Fibroblast of the conjunctiva (primary cell): ENCODE measurements at places on chromosomes 1 and 21.

DNA sequence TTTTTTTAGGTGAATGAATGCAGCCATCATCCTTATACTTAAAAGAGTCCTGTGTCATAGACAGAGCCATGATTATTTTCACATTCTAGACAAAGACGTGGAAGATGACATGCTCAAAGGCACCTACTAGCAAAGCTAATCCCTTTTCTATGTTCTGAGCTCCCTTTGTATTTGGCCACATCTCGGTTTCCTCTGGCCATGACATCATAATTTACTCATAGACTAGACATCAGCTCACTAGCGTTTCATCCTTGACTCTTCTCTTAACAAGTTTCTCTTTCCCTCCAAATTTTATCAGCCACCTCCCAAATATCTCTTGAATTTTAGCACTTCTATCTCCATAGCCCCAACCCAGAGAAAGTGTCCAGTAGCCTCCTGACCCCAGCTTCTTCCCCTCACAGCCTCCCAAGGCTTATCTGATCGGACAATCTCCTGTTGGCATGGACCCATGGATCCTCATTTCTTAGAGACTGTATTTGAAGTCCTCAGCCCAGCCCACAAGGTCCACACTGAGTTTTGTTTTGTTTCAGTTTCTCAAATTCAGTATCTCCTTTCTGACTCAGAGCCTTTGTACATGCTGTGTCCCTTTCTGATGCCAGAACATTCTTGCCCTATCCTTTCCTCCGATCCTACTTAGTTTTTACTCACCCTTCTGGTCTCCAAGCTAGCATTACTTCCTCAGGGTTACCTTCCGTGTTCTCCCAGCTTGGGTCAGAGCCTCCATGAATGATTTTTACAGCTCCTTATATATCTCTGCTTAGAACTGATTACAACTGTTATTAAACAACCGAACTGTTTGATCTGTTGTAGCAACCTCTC, 33.0 kb upstream of the EPS8L3 start:
- no peak for DNase-seq

- no peak for DNase-seq
Measured at GRCh38 chr1:4010814-4011605, 110.9 kb upstream of the C1orf174 start.

- DNase-seq: no peak
Measured at GRCh38 chr1:181458419-181458818, 24.9 kb upstream of the CACNA1E start.

- peak; percentile 31 for DNase-seq
Measured at GRCh38 chr1:96234299-96234698, 487.3 kb upstream of the PTBP2 start.

GRCh38 chr1:193367863-193368262, 181.4 kb upstream of the B3GALT2 start:
- DNase-seq: no peak

DNA sequence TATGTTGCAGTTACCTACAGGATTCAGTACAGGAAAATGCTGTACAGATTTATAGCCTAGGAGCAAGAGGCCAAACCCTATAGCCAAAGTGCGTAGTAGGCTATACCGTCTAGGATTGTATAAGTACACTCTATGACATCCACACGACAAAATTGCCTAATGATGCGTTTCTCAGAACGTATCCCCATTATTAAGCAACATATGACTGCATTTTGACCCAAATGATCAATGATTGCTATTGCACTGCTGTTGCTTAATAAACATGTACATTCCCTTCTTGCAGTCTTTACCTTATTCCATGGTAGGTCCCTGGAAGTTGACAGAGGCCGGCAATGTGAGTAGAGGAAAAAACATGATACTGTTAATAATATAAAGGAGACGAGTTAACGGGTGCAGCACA, 33.0 kb downstream of the LRRC8C start:
- DNase-seq: no peak

DNA sequence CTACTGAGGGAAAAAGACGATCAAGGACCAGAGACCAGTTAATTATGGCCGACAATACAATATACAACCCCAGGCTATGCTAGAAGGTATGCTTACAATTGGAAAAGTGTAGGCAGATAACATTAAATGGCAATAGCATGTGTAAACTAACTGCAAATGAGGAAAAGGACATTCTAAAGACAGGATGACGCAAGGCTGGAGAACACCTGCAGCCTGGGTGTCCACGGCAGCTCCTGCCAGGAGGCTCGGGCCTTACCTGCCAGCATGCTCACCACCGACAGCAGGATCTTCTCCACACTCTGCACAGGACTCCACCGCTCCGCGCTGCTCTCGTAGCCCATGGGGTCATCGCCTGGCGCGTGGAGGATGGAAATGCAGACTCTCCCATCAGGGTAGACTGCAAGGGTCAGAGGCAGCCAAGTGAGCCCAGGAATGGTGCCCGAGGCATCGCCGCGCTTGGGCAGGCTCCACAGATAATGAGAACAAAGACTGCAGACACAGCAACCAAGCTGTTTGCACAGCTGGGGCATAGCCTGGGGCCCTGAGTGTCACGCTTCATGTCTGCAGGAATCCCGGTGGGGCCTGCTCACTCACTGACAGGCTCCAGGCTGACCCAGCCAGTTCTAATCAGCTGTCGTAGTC, 28.2 kb downstream of the UBE2G2 start:
- peak; percentile 9 for DNase-seq

- no peak for DNase-seq
Measured at GRCh38 chr1:186093437-186093836, 281.6 kb downstream of the TPR start.

- DNase-seq: no peak
Measured at GRCh38 chr1:35319988-35320713, 51.6 kb downstream of the ZMYM4 start.

- no peak for DNase-seq
Measured at GRCh38 chr21:41228006-41228370, 60.0 kb downstream of the BACE2 start.

DNA sequence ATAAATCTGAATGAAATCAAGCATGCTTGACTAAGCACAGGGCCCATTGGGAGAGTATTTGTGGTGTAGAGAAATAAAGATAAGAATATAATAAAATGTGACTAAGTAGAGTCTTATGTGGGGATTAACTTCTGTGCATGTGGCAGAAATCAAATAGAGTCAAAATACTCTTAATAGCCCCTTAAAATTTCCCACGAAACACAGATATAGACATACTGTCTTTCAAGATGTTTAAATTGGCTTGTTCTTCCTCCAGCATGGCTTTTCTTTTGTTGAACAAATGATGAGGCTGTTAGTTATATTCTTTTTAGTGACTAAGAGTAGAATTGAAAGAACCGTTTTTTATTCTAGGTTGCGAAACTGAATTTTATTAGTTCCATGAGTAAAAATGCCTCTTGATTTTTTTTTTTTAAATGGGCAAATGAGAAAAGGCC, 112.3 kb downstream of the RPS6KC1 start:
- no peak for DNase-seq

- no peak for DNase-seq
Measured at GRCh38 chr1:167060141-167061072, 29.8 kb downstream of the GPA33 start.

DNA sequence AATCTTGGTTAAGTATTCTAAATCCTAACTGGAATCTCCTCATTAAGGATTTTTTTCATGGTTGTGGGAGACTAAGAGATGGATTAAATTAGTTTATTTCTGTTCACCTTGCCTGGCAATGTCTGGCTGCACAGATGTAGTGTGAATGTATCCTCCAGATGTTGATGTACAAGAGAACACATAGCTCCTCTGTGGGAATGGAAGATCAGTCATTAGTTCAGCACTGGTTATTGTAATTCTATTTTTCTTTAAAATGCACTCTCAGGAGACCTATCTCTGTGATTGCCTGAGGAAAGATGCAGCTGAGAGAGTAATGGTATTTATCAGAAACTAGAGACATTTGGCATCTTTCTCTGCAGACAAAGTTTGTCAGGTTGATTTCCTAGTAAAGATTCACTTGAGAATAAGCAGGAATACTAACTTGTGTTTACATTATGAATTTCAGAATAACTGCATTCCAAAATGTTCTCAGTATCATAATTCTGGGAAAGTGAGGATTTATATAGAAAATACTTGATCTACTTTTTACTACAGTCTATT, 178.6 kb downstream of the GIPC2 start:
- DNase-seq: no peak

DNA sequence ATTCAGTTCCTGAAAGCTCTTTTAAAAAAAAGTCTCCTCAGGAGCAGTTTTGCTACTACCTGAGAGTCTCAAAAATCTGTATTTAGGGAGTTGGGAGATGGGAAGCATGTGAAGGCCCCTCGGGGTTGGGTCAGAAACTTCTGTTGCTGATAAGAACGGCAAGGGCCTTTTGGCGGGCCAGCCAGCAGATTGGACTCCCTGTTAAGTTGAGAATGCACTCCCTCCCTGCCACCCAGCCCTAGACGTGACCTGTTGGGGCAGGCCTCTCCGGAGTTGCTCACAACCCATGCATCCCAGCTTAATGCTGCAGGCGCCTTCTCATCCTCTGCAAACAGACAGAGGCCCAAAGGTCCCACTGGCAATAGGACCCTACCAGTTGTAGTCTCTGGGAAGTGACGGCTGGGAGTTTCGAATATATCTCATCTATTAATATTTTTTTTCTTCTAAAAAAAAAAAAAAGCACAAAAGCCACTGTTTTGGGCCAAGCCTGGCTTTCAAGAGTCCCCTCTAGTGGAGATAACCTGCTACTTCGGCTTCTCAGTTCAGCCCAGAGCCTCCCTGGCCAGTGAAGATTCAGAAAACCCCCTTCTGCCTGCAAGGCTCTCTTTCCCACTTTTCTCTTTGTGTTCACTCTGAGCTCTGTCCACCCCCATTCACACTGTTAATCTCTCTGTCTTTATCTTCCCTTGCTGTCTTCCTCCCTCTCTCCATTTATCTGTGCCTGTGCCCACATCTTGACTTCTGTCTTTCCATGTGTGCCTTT, 5.3 kb downstream of the PLXNA2 start:
- peak; percentile 47 for DNase-seq

- DNase-seq: no peak
Measured at GRCh38 chr1:39525366-39526165, 34.1 kb downstream of the BMP8A start.

GRCh38 chr1:236239092-236239585, 42.6 kb downstream of the ERO1B start:
- no peak for DNase-seq

DNA sequence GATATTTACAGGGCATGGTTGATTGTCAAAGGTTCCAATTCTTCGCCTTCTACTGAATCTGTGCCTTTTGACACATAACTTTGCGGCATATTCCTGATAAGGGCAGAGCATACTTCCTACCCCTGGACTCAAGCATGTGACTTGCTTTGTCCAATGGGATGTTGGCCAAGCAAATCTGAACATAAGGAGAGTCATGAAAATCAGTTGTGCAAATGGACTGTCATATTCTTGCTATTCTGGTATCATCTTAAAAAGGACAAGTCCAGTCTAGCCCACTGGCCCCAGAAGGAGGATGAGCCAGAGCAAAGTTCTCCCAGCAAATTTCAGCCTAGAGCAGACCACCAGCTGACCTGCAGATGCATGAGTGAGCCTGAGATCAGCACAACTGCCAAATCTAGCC, 41.0 kb upstream of the MUTYH start:
- DNase-seq: no peak

DNA sequence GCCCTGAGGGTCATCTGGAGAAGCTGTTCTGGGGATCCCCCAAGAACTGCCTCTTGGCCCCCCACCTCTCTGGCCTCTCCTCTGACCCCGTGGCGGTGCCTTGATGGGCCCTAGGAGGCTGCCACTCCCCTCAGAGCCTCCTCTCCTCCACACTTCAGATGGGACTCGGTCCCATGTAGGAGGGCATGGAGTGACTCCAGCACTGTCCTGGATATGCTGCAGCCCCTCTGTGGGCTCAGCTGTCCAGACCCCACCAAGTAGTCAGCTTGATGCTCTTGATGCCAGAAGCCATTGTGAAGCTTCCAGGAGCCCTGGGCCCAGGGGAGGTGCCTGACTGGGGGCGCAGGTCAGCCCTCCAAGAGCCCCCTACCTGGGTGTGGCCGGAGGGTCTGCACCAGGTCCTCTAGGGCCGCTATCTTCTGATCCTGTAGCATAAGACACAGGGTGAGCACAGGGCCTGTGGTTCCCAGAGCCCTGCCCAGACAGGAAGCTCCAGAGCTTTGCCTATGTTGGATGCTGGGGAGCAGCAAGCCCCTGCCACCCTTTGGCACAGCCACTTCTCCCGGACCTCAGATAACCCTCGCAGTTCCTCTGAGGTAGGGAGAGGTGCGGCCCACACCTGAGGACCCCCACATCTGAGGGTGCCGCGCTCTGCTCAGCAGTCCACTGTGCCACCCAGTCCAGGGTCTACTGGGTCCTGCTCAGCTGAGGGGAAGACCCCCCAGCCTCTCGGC, 9.2 kb downstream of the UBXN11 start:
- no peak for DNase-seq

- DNase-seq: no peak
Measured at GRCh38 chr1:55812281-55812680, 597.1 kb upstream of the USP24 start.

- no peak for DNase-seq
Measured at GRCh38 chr1:51058858-51059257, 43.2 kb upstream of the C1orf185 start.

DNA sequence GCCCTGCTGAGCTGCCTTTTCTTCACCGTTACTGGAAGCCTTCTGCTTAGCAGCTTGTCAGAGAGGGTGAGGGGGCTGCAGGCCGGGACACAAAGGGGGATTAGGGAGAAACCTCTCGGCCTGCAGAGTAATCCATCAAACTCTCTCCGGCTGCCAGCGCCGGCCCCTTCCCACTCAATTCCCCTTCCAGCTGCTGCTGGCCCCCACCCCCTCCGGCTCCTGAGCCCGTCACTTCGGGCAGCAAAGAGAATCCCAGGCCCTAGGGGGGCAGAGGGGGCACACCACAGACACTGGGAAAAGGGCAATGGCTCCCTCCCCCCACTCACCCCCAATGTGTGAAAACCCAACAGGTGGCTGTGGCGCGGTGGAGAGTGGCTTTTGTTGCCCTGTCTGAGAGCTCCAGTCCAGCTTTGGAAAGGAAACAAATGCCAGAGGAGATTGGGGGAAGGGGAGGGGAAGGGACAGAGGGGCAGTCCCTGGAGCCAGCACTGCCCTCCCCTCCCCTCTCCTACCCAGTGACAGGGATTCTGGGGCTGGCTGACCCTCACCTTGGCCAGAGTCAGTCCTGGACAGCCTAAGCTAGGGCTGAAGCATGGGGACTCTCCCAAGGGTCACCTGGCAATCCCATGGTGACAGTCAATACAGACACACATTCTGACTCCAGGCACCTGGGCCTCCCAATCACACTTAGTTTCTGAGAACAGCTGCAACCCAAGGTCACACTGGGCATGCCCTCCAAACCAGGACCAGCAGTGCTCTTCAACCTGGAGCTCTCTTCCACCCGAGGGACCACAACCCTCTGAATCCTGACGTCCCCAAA, 9.5 kb downstream of the SLC45A3 start:
- no peak for DNase-seq

- DNase-seq: no peak
Measured at GRCh38 chr1:41784531-41785274, 134.0 kb downstream of the HIVEP3 start.

GRCh38 chr1:115314765-115315164, 23.3 kb downstream of the NGF start:
- no peak for DNase-seq

- DNase-seq: no peak
Measured at GRCh38 chr1:197600751-197601150, 174.5 kb downstream of the DENND1B start.

GRCh38 chr1:154851392-154852177, 18.5 kb downstream of the KCNN3 start:
- no peak for DNase-seq

GRCh38 chr1:111484391-111485026, 10.7 kb downstream of the C1orf162 start:
- no peak for DNase-seq

GRCh38 chr1:172906778-172907592, 143.8 kb downstream of the TNFSF18 start:
- no peak for DNase-seq
